ENCODE measurements at places on chromosomes 3 and 15.

- DNase-seq: no peak
These were observed 495.3 kb upstream of the RASGRP1 start for GRCh38 chr15:39059917-39060316.

GRCh38 chr3:122168044-122168443, 15.4 kb upstream of the CASR start:
- no peak for DNase-seq

GRCh38 chr15:37135225-37135624, 34.9 kb upstream of the MEIS2 start:
- no peak for DNase-seq

GRCh38 chr3:28612232-28612631, 263.6 kb upstream of the AZI2 start:
- no peak for DNase-seq

DNA sequence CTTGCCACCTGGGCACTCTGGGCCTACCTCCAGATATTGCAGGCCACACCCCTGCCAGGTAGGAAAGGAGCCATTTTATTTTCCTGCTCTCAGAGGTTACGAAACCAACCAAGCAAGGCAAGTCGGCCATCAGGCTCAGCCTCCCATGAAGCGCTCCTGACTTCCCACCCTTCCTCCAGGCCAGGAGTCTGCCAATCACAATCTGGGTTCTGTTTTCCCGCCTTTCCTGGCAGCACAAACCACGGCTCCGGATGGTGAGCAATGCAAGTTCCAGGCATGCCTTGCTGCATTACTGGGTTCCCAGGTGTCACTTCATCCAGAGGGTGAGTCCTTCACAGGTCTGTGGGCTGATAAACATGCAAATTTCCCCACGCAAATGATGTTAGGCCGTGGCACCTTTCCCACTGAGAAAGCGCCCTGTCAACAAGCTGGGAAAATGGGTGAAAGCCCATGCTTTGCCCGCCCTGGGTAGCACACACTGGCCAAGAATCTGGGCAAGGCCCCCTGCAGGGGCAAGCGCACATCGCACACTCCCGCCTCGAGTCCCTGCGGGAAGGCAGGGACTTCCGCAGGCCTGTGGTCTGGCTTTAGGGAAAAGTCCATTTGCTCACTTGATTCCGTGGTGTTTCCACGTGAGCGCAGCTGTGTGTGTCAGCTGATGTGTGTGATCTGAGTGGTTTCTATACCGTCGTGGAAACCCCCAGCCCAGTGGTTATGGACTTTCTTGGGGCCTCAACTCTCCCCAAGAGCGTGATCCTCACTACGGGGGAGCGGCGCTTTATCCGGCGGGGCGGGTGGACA, 61.6 kb upstream of the RYK start:
- peak; percentile 88 for DNase-seq

GRCh38 chr3:197748597-197749314, 927 bp upstream of the FYTTD1 start:
- no peak for DNase-seq

Measured in MG63 (cell line).